NCI-H345 (cell line): ENCODE measurements at places on chromosomes 13 and 19.

GRCh38 chr13:48192411-48192935 lies 40.5 kb upstream of the ITM2B start:
- no peak for DNase-seq

GRCh38 chr13:74197677-74198429 lies 63.6 kb upstream of the KLF12 start:
- no peak for DNase-seq

GRCh38 chr19:16442386-16443276 lies 29.1 kb downstream of the EPS15L1 start:
- DNase-seq = peak; percentile 64

- DNase-seq = no peak
These were observed 7.7 kb upstream of the CEACAM7 start for GRCh38 chr19:41695745-41696144.

- DNase-seq = no peak
These were observed 432.6 kb downstream of the ZNF536 start for GRCh38 chr19:30804751-30805150.

GRCh38 chr19:3106509-3107141 lies 12.5 kb downstream of the GNA11 start:
- DNase-seq = no peak

GRCh38 chr19:53365899-53366493 lies 491 bp downstream of the ZNF525 start:
- DNase-seq = peak; percentile 44

GRCh38 chr13:91331047-91331915 lies 16.2 kb upstream of the MIR17HG start:
- no peak for DNase-seq

DNA sequence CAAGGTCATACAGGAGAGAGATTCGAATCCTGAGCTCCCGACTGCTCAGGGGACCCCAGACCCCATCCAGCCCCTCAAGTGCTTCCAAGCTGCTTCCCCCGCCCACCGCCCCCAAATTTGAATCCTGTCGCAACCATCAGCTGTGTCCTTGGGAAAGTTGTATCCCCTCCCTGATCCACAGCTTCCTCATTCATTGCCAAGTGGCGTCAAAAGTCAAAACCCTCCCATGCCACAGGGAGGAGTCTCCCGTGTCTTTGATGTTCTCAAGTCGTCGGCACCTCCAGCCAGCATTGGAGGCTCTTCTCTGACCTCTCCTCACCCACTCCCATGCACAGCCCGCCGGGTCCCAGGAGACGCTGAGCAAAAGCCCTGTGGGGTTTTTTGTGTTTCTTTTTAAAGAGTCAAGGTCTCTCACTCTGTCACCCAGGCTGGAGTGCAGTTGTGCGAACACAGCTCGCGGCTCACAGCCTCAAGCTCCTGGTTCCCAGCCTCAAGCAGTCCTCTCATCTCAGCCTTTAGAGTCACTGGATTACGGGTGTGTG lies 2.8 kb upstream of the IFI30 start:
- DNase-seq = no peak

DNA sequence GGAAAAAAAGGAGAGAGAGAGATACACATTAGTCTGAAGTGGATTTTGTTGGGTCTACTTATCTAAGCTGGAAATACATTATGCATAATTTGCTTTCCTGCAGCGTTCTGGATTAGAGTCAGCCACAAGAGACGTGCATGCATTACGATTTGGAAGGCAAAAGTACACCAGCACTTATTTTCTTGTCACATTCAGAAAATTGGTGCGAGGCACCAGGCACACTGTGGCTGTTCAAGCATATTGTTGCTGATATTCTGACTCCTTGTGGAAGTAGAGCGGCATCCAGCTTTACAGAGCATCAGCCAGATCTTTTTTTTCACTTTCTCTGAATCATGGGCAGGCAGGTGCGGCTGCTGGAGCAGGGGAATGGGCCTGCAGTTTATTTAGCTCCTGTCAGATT lies 905.6 kb upstream of the SPRY2 start:
- DNase-seq = no peak

- peak; percentile 62 for DNase-seq
These were observed 169.6 kb downstream of the LACC1 start for GRCh38 chr13:44049081-44049945.

- DNase-seq = no peak
These were observed 43.4 kb upstream of the MED4 start for GRCh38 chr13:48138270-48138669.

DNA sequence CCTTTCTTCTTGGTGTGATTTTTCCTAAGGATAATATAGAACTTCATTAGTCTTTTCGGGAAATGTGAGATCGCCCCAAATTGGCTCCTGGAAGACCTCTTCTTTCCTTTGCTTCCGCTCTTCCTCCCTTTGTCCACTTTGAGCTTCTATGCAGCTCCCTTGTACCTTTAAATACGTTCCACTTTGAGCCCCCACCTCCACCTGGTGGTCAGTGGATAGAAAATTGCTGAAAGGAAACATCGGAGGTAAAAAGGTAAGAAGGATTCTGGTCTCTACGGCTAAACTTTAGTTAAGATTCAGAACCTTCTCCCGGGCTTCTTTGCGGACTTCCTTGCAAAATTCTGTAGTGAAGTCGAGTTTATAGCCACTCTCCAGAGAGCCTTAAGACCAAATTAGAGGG lies 55.0 kb upstream of the TM9SF2 start:
- DNase-seq = no peak

DNA sequence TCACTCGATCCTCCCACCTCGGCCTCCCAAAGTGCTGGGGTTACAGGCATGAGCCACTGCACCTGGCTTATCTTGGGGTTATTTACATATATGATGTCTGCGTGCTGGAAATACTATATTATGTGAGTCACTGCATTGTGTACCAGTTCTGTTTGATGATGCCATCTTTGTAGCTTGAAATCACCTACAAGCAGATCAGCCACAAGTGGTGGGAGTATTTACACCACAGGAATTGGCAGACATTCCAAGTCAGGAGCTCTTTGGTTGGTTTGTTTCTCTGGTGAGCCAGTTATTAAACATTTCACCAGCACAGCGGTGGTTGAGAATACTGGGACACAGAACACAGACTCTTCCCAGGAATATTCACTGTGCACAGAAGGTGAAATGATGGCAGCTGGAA lies 4.5 kb upstream of the TIMM44 start:
- DNase-seq = no peak

DNA sequence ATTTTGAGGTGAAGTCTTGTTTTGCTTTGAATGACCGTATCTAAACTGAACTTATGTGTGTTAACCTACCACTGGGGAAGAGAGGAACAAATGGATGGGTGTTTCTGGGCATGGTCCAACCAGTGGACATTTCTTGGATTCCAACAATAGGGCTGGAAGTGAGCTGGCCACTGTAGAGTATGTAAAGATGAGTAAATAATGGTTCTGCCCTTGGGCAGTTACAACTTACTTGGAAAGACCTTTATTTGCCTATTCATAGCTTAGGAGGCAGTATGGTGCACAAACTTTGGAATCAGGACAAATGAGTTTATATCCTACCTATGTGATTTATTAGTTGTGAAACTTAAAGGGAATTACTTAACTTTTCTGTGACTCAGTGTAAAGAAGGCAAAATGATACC lies 429.5 kb downstream of the HS6ST3 start:
- no peak for DNase-seq

- peak; percentile 18 for DNase-seq
These were observed 32.2 kb upstream of the ZNF726 start for GRCh38 chr19:23882493-23882892.
